Progenitor cell of endocrine pancreas (in vitro differentiated cells): ENCODE measurements at places on chromosomes 16 and 17. TPM values are rescaled to one million over a fixed set of nuclear protein-coding genes. Genes with fewer than 3 reads are reported as not detected.

GRCh38 chr16:78871241-78871640 lies 729.3 kb downstream of the MAF start:
- DNase-seq, result no peak

DNA sequence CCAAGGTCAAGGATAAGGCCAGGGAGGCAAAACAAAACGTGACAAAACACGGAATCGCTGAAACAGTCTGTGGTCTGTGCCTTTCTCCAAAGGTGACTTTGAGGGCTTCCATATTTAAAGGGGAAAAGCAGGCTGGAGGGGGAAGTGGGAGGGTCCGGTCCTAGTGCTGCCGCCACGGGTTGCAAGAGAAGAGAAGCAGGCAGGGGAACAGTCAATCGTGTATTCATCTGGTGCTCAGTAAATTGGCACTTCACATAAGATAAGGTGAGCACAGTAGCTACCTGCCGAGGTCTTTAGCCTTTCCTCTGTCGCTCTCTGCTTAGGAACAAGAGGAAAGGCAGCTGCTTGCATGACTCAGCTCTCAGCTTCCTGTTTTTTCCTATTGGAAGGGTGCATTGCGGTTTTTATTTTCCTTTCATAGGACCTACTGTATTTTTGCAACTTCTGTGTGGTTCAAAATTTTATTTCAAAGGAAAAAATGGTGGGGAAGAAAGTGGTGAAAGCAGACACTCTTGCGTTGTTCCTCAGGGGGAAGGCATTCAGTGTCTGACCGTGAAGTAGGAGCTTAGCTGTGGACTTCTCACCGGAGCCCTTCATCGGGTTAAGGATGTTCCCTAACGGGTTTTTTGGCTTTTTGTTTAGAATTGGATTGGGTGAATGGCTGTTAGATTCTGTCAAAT lies 7.1 kb upstream of the LGALS3BP start:
- no peak for DNase-seq

DNA sequence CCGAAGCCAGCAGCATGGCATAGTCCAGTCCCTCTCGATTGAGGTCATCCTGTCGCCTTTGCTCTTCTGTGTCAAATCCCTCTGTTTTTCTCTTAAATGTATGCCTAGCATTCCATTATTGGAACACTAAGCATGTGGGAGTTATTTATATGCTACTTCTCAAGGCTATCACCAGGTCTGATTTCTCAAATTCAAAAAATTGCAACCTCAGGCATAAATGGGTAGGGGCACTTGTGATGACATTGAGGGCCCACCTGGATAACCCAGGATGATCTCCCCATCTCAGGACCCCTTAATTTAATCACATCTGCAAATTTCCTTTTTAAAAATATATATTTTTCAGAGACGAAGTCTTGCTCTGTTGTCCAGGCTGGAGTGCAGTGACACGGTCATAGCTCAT lies 95.7 kb downstream of the BMERB1 start:
- no peak for DNase-seq

- DNase-seq, result peak; percentile 84
These were observed at the start of the genes CTU2 and RNF166 for GRCh38 chr16:88706229-88706964. Gene CTU2, plus strand, starts transcription at chr16:88706503. Its CDS starts 28 bp downstream, at chr16:88706531. Gene RNF166, minus strand, starts transcription at chr16:88706408. Its CDS starts 83 bp downstream, at chr16:88706325.

GRCh38 chr17:29592850-29593551 lies at the start of gene ANKRD13B:
Gene ANKRD13B, plus strand, starts transcription at chr17:29593132. Its CDS starts 490 bp downstream, at chr17:29593622.
- DNase-seq, result no peak

- DNase-seq, result no peak
These were observed 25.8 kb downstream of the USP10 start for GRCh38 chr16:84725481-84726078.

GRCh38 chr16:3025032-3026002 lies 1.5 kb downstream of the THOC6 start:
- no peak for DNase-seq

- DNase-seq, result no peak
These were observed 38.0 kb upstream of the FOXF1 start for GRCh38 chr16:86472366-86472765.

DNA sequence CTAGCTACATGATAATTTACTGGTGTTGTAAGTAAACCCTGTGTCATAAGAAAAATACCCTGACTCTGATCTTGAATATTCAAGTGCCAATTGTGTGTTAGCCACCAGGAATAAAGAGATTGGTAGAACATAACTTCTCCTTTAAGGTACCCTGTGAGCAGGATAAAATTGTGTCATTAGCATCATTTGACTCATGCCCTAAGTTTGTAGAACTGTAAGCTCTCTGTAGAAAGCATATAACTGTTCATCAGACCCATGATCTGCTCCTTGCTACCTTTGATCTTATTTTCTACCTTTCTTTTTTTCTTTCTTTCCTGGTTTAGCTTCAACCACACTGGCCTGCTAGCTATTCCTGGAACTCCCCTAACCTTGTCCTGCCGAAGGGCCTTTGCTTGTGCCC lies 35.8 kb downstream of the PTRH2 start:
- no peak for DNase-seq

- no peak for DNase-seq
These were observed 2.4 kb upstream of the TMEM204 start for GRCh38 chr16:1530883-1531637.

DNA sequence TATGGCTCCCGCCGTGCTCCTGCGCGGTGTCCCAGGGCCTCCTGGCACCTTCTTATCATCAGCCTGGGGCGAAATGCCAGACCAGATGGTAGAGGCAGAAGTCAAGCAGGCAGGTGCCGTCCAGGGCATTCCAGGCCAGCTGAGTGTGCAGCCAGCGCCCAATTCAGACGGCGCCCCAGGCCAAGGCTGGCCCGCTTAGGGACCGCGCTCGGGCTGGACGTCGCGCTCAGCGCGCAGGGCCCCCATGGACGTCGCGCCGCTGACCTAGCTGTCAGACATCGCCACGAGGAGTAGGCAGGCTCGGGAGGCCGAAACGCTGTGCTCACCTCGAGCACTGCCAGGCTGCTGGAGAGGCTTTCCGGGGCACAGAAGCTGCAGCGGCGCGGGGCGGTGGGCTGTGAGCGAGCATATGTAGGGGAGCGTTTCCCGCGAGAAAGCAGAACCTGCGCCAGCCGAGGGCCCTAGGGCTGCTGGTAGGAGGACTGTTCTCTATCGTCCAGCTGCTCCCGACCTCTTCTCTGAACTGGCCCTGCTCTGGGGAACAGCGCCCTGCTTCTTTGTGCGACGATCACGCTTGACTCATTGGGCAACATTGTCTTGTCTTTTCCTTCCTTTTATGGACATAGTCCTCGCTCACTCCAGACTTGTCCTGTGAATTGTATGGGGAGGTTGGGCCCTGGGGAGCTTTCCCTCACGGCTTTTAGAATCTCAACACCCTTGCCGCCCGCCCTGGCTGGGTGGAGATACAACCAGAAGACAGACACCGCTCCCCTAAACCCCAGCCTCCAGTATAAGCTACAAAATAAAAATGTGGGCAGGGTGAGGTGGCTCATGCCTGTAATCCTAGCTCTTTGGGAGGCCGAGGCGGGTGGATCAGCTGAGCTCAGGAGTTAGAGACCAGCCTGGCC lies 8.4 kb upstream of the CA4 start:
- no peak for DNase-seq

GRCh38 chr17:81948635-81949378 lies 1.8 kb upstream of the MYADML2 start:
- no peak for DNase-seq

- DNase-seq, result no peak
These were observed 70.0 kb downstream of the CNGB1 start for GRCh38 chr16:57900796-57901479.

DNA sequence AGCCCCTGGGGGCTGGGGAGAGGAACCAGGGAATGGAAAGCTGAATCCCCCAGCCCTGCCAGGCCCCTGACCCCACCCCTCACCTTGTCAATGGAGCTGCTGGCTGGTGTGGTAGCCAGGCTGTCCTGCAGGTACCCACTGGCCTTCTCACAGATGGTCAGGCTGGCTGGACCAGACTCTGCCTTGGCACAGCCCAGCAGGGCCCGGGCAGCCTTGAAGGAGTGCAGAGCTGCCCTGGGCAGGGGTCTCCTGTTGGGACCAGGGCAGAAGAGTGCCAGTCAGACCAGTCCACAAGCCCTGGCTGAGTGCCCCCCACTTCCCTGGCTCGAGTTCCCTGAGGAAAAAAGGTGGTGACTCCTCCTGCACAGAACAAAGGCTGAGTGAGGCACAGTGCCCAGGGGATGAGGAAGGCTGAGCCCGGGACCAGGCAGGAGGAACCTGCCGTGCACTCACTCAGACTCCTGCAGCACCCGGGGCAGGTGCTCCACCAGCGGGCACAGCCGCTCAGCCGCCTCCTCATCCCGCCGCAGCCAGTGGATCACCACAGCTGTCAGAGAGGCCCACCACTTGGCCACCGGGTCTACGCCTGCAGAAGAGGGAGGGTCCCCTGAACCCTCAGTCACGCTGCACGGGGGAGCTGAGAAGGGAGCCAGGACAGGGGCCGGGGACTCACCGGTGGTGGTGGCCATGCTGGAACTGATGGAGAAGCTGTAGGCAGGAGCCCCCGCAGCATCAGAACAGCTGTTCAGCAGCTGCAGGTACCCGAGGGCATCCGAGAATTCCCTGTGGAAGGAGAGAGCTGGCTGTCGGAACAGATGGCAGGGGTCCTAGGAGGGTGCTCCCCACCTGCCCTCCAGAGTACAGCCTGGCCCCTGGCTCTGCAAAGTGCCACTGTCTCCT lies 22.4 kb downstream of the SREBF1 start:
- DNase-seq, result no peak

- DNase-seq, result no peak
These were observed 2.5 kb upstream of the ARHGAP23 start for GRCh38 chr17:38425744-38426143.

GRCh38 chr16:79267781-79268180 lies 332.8 kb downstream of the MAF start:
- no peak for DNase-seq

DNA sequence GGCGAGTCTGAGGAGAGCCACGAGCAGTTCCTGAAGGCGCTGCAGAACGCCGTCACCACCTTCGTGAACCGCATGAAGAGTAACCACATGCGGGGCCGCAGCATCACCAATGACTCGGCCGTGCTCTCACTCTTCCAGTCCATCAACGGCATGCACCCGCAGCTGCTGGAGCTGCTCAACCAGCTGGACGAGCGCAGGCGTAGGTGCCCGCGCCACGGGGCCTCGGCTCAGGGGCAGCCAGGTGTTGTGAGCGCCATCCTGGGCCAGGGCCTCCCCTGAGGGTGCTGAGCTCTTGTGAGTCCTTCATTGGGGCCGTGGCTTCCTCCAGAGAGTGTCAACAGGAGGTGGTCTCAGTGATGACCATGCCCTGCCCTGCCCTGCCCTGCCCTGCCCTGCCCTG lies 7.4 kb upstream of the MRPL12 start:
- no peak for DNase-seq

DNA sequence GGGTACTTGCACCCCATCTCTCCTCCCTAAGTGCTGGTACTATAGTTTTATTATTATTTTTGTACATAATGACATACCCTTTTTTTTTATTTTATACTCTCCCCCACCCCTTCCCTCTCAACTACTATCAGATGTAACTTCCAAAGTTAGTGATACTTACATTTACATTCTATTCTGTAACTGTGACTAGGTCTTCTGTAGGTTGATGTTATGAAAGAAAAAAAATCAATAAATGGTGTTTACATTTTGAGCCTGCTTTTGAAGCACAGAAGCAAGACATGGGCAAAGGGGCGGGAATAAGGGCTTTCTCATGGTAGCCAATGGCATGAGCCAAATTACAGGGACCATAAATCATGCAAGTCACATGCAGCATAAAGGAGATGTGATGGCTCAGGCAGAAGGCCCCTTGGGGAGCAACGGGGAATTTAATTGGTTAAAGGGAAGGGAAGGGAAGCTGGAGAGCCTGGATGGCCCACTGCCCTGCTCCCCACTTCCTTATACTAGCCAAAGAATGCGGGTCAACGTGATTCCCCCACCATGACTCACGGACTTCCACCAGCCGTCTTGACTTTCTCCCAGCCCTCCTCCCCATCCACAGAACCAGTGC lies 2.4 kb upstream of the ACSF2 start:
- no peak for DNase-seq

- DNase-seq, result no peak
These were observed 40.0 kb upstream of the HLF start for GRCh38 chr17:55224746-55225145.

DNA sequence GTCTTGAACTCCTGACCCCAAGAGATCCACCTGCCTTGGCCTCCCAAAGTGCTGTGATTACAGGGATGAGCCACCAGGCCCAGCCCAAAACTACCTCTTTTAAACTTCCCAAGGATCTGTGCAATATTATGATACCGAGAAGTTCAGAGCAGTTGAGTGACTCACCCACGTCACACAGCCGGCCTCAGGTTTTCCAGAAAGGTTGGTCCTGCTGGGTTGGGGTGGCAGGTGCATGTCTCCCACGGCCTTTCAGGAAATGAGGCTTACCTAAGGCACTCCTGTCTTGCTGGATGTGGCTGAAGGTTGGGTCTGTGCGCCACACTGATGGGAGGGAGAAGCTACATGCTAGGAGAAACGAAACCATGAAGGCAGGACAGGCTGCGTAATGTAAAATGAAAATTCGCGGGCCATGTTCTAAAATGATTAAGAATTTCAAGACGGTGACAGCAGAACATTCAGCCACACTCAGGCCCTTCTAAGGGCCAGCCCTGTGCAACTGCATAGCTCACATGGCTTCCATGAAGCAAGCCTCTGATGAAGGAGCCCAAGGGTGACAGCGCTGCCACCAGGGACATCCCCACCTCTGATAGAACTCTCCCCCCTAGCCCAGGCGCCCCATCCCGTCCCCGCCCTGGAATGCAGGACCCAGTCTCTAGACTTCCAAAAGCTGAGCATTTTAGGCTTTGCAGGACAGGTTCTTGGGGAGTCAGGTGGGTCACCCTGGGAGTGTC lies 6.6 kb upstream of the GLIS2 start:
- no peak for DNase-seq

DNA sequence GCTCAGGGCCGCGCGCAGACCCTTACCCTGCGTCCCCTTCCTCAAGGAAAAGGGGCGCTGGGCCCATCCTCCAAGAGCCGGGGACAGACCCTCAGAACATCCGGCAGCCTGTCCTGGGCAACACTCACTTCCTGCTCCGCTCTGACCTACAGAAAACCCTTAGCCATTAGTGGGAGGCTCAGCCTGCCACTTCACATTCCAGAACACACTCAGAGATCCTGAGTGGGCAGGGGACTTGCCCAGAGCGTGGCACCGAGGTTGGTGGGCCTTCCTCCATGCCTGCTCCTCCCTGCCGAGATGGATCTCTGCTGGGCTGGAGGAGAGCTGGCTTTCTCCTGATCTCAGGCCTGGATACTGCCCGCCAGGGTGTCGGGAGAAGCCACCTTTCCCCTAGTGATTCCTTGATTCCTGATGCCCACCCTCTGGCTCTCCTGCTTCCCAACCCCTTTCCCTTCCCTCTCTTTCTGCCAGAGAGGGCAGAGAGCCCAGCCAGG lies 1.5 kb downstream of the SCARF1 start:
- no peak for DNase-seq

Gene BTBD17
- total RNA-seq, result 2.8 and 3.4 TPM in 2 replicates

Gene ABCC12
- total RNA-seq, result 0.36 and 1.6 TPM in 2 replicates

Gene MARCHF10
- total RNA-seq, result not detected in 2 replicates

Gene TPSD1
- total RNA-seq, result not detected in 2 replicates

Gene KRT24
- total RNA-seq, result not detected in 2 replicates

Gene PPP1R27
- not detected in 2 replicates for total RNA-seq

Gene BRIP1
- 13.5 and 14.3 TPM in 2 replicates for total RNA-seq

Gene ZNF319
- 12.4 and 14.9 TPM in 2 replicates for total RNA-seq

Gene KRT14
- not detected in 2 replicates for total RNA-seq

Gene ADGRG3
- not detected in 2 replicates for total RNA-seq

Gene CRYBA1
- not detected in 2 replicates for total RNA-seq
